ENCODE measurements at places on chromosomes 16 and 17.

- DNase-seq = no peak
Observed at GRCh38 chr17:5473906-5474305, 5.1 kb upstream of the DHX33 start.

DNA sequence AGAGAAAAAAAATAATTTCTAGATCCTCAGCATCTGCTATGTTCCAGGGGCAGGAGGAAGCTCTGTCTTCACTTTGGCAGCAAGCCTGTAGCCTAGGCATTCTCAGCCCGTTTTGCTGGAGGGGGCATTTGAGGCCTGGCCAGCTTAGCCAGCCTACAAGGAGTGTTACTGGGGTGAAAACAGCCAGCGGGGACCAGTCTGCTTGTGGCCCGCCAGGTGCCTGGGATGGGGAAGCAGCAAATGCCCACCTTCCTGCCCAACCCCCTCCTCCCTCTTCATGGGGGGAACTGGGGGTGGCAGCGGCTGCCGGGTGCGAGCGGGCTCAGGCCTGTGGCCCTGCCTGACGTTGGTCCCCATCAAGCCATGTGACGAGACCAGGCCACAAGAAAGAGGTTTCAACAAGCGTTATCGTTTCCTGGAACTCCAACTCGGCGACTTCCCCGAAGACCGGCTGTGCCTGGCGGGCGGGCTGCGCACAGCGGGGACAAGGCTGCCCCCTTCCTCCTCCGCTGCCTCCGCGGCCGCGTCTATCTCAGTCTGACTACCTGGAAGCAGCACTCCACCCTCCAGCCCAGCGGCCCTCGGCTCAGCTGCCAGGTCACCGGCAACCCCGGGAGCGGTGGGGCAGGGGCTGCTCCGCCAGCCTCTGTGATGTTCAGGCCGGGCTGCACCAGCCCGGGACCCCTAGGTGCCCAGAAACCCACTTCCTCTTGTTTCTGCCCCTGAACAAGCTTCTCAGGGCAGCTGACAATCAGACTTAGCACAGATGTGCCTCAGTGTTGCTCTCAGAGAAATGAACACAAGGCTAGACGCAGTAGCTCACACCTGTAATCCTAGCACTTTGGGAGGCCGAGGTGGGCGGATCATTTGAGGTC, 22.9 kb downstream of the SOCS1 start:
- DNase-seq = no peak

DNA sequence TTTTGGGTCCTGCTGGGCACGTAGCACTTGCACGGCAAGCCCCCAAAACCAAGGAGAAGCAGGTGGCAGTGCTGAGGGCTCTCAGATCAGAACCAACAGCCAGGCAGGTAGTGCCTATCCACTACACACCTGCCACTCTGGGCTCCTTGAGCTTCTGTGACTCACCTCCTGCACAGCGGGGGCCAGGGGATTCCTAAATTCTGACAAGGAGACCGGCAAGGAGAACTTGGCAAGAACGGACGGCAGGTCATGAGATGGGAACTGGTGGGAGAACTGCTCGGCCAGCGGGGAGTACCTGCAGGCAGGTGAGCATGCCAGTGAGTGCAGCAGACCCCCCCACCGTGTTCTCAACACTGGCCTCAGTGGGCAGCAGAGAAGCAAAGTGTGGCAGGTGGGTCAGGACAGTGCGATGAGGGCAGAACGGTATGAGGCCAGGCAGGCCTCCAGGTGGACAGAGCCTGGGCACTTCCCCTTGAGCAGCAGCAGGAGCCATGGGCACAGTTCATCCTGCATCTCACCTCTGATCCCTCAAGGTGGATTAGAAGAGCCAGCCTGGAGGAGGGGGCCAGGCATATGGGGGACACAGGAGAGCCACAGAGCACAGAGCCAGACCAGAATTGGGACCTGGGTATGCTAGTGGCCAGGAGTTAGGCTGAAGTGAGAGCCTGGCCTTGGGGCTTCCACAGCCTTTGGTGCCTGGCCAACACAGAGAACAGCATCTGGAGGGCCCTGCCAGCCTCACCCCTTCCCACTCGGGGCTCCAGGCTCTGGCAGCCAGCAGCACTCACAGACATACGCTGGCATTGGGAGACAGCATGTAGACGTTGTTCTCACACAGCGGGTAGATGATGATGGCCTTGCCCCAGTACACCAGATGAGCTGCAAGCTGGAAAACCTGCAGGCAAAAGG, 14.7 kb downstream of the MPG start:
- no peak for DNase-seq

DNA sequence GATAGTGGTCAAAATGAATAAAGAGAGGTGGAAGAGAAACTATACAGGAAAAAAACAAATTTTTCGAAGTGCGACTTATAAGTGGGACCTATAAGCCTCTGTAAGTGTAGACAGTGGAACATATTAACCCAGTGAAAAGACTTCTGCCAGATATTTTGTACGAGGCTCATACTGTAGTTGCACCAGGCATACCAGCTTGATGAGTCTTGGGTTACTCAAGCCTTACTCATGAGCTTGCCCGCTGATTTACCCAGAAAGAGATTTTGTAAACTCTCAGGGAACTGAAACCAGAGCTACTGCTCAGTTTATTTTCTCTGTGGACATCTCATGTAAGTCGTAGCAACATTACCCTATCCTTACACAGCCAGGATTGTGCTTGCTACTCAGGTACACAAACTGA, 708.0 kb upstream of the SOX9 start:
- no peak for DNase-seq

- DNase-seq = no peak
Observed at GRCh38 chr16:72721981-72722380, 325.9 kb downstream of the ZFHX3 start.

DNA sequence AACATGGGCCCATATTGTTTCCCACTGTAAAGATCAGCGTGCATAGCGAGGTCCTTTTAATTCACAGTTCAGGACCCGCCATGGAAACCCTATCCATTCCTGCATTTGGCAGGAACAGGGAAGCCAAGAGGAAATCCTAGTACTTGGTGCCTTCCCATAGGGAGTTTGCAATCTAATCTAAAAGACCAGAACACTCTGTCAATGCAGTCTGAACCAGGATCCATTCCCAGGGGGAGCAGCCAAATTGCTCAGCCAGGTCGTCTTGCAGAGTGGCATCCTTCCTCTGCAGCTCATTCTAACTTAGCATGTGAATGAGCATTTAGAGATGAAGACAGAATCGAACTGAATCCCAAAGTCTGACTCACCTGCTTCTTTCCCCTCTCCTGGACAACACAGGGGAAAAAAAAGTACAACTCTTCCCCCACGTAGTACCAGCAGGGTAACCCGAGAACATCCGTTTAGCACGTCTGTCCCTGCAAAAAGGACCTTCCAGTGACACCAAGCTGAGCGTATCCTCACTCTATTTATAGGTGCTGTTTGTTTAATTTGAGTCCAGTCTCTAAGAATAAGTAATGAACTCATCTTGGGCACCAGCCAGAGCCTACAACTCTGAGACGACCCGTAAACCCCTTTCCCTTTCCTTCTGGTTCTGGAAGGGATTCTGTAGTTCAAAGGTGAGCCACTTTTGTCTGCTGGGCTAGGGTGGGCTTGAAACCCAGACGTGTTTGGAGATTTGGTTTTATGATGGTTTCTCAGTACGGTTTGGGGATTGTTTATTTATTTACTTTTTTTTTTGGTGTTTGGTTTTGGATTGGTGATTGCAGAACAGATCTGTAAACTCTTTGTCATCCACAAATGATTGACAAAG, 74.5 kb downstream of the ERCC4 start:
- no peak for DNase-seq

- DNase-seq = no peak
Observed at GRCh38 chr17:76331083-76331482, 22.6 kb downstream of the PRPSAP1 start.

GRCh38 chr16:54022362-54022761, 264.2 kb downstream of the IRX3 start:
- DNase-seq = no peak

GRCh38 chr17:9389111-9389527, 186.5 kb downstream of the STX8 start:
- no peak for DNase-seq

DNA sequence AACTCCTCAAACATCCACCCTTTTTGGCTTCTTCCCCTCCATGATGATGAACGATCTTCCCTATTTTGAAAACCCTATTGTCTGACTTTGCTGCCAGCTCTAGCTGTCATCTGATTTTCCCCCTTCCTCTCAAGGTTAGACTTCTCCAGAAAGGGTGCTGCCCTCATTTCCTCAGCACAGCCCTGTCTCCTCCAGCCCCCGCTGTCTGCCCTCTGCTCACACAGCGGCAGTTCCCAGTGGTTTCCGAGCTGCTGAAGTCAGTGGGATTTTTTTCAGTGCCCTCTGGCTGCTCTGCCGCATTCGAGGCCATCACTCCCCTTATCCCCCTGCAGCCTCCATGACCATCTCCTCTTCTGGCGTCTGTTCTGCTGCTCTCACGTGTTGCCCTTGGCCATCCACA, 26.6 kb upstream of the C17orf107 start:
- no peak for DNase-seq

GRCh38 chr17:5668557-5669138, 84.3 kb upstream of the NLRP1 start:
- no peak for DNase-seq

DNA sequence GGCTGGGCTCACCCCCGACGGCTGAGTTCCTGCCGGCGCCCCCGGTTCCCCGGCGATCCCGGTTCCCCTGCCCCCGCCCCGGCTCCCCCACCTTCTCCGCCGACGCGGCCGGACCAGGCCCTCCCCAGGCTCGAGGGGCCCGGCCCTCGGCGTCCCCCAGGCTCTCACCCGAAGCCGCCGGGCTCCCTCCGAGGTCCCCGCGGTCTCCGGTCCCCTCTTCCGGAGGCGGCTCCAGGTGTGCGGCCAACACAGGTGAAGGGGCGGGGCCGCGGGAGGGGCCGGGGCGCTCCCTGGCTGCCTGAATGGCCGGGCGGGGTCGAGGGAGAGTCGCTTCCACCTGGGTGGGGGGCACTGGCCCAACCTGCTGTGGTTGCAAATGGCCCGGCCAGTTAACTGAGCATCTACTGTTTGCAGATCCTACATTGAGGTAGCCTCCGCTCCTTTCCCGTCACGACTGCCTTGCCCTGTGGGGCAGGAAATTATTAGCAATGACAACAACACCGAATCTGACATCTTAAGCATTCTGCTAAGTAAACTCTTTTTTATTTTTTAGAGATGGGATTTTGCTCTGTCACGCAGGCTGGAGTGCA, at the start of gene BICDL2:
Gene BICDL2, minus strand, starts transcription at position 219 of the 590 bp plus-strand sequence. CDS start 1,448 bp downstream, outside the sequence.
- no peak for DNase-seq

DNA sequence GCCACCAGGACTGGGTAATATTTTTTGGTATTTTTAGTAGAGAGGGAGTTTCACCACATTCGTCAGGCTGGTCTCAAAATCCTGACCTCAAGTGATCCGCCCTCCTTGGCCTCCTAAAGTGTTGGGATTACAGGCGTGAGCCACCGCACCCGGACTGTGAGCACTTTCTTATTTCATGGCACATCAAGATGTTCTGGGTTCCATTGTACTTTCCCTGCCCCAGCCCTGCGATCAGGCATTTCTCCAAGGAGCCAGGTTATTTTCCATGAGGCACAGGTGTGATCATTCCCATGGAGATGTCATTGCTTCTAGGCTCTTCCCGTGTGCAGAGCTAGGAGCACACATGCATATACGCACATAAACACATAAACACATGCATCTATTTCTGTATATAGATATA, 2.6 kb upstream of the ANKRD40CL start:
- no peak for DNase-seq

- DNase-seq = no peak
Observed at GRCh38 chr17:73338050-73338521, 26.3 kb upstream of the CDC42EP4 start.

GRCh38 chr17:71866095-71866494, 254.7 kb upstream of the SOX9 start:
- DNase-seq = no peak

- no peak for DNase-seq
Observed at GRCh38 chr17:2854143-2855055, 58.2 kb downstream of the RAP1GAP2 start.

GRCh38 chr16:77531752-77532151, 96.9 kb upstream of the ADAMTS18 start:
- DNase-seq = no peak

DNA sequence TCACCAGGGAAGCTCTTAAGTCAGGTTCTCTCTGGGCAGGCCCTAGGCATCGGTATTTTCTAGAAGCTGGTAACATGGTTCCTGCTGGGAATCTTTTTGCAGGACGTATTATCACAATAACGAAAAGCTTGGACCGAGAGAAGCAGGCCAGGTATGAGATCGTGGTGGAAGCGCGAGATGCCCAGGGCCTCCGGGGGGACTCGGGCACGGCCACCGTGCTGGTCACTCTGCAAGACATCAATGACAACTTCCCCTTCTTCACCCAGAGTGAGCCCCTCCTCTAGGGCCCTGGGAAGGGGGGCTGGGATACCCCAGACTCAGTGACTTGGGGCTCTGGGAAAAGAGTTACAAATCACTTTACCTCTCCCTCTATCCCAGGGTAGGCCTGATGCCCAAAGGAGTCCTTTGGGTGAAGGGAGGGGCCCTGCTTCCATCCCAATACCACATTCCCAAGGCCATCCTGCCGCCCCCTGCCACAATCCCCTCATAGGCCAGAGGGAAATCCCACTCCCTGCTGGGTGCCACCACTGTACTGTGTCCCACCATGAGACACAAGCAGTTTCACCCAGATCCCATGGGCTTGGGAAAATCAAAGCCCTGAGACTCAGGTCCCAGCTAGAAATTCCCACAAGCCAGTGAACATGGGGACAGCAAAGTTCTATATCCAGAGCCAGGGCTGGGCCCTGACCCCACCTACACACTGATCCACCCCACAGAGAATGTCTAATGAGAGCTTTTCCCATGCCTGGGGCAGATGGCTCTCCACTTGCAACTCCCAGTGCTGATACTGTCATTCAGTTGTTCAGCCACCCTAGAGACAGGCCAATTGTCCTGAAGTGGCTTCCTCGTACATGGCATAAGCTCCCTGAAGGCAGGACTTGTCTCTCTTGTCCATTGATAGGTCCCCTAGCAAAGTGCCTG, 23.0 kb downstream of the CDH5 start:
- no peak for DNase-seq

GRCh38 chr17:44203731-44204440, 4.2 kb upstream of the ATXN7L3 start:
- no peak for DNase-seq

GRCh38 chr17:48724251-48725003, 1.4 kb downstream of the PRAC2 start:
- DNase-seq = peak; percentile 52

DNA sequence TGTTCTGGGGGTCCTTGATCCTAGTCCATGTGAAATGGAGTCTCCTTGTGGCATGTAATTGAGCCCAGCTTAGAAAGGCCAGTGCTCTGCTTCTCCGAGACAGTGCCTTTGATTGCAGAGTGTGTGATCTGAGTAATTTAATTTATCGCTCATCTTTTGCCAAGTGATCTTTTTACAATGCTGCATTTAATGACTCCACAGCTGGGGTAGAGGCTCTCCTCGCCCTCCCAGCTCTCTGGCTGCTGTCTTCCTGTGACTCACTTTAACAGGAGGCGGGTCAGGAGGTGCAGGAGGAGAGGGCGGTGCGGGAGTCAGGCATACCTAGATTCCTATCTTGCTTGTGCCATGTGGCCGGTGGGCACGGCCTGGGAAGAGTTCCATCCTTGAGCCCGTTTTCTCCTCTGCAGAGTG, 113.4 kb upstream of the FOXF1 start:
- DNase-seq = no peak

GRCh38 chr16:23423496-23424049, 29.4 kb downstream of the COG7 start:
- DNase-seq = peak; percentile 23
